ENCODE measurements at places on chromosomes 6 and 20.
A peak's percentile ranks its signal among the peaks of the same experiment; 100 is the strongest.

DNA sequence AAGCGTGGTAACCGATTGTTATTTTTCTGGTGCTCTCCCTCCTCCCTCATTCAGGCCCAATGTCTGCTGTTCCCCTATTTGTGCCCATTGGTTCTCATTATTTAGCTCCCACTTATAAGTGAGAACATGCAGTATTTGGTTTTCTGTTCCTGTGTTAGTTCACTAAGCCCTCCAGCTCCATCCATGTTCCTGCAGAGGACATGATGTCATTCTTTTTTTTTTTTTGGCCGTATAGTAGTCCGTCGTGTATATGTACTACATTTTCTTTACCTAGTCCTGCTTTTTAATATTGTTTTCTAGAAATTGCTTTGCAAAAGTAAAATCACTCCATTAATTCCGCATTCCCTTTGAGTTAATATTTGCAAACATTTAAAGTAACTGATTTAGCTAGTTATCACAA lies 23.1 kb downstream of the ZNF451 start:
- DNase-seq, result no peak

GRCh38 chr6:36817176-36817817 lies 21.9 kb downstream of the CPNE5 start:
- DNase-seq, result no peak

DNA sequence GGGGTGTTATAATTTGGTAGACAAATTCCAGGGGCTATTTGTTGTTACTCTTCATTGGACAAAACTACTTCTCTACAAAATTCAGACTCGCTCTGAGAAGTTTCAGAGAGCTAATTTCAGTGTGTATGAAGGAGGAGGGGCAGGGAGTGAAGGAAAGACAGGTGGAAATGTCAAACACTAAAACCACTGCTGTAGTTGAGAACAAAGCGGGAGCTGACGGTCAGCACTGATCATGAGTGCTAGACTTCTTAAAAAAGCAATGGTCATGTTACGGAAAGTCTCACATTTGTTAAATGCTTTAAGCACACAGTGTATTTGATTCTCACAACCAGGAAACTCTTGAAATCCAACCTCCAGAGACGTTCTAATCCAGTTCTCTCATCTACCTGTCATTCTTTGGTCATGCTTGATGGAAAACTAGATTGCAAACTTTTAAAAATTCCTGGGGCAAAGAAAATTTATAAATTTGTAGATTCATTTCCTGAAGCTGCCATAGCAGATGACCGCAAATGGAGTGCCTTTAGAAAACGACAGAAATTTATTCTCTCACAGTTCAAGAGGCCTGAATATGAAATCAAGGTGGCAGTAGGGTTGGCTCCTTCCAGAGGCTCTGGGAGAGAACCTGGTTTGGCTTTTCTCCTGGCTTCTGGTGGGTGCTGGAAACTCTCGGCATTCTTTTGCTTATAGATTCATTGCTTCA lies 100.7 kb upstream of the CARMIL1 start:
- DNase-seq, result no peak

DNA sequence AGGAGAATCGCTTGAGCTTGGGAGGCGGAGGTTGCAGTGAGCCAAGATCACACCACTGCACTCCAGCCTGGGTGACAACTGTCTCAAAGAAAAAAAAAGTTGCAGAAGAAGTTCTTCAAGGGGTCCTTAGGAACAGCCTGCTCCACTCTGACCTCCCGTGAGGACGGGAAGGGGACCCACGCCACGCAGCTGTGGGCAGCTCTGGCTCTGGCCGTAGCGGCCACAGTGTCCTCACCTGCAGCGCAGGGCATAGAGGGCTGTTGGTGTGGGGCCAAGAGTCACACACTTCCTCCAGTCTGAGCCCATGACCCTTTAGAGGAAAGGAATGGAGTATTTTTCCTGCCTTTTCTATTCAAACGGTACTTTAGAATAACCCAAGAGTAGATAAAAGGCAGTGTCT lies 5.4 kb downstream of the NTSR1 start:
- no peak for DNase-seq

DNA sequence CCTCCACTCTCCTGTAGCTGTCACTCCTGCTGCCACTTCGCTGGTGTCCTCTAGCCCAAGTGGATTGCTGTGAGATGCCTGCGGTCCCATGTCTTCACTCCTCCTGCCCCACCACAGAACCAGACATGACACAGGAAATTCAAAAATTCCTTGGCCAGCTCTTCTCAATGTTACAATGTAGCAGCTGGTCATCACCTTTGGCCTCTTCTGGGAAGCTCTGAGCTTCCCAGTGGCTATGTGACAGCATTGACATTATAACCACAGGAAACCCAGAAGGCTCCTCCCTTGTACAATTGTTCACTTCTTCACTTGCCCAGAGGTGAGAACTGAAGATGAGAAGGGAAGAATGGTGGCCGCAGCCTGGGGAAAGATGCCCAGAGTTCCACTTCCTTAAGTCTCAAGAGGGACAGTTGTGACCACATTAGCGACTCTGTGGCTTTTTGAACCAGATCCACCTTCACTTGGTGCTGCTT lies 76.1 kb upstream of the NAA20 start:
- no peak for DNase-seq

DNA sequence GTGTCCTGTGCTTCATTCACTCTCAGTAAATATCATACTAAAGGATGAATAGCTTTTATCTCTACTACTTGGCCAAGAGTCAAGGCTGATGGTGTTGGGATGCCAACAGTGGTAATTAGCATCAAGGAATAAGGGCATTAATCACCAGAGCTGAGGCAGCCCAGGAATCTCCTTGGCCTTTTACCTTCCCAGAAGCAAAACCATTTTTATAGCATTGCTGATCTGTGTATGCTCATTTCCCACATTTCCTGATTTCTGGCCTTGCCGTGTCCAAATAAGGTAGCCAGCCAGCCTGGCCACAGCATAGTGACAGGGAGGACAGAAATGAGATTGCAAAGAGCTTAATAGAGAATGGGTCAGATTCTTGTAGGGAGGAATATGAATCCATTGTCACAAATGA lies 76.7 kb upstream of the FOXO3 start:
- no peak for DNase-seq

GRCh38 chr6:166075925-166076324 lies 91.7 kb downstream of the TBXT start:
- no peak for DNase-seq

DNA sequence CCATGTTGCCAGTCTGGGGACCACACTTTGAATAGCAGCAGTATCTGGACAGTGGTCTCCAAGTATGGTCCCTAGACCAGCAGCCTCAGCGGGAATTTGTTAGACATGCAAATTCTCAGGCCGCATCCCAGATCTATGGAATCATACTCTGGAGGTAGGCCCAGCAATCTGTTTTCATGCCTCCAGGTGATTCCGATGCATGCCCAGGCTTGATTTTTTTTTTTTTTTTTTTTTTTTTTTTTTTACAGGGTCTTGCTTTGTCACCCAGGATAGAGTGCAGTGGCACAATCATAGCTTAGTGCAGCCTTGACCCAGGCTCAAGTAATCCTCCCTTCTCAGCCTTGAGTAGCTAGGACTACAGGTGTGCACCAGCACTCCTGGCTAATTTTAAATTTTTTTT lies 682 bp upstream of the SLA2 start:
- DNase-seq, result no peak

DNA sequence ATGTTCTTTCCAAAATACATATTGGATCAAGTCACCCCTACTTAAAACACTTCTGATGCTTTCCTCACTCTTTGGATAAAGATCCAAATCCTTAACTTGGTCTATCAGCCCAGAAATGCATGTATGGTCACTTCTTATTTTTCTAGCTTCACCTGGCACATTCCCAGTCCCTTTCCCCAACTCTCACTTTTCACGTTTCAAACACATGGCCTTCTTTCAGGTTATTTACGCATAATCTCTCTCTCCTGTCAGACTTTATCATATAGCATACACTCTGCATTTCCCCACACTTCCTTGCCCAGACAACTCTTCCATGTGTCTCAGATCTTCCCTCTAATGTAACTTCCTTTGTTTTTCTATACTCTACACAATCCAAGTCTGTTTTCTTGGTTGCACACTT lies 12.8 kb downstream of the PHIP start:
- DNase-seq, result no peak

DNA sequence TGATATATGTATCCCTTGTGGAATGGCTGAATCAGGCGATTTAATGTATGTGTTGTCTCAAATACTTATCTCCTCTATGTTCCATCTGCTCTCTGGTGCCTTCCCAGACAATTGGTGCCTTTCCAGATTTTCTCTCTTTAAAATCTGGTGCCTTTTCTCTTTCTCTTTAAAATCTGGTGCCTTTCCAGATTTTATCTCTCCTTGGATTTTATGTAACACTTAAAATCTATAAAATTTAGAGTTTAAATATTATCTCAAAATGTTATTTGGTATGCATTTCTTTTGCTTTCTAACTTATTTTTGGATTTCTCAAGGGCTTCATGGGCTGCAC lies 116.3 kb downstream of the KIF13A start:
- no peak for DNase-seq

DNA sequence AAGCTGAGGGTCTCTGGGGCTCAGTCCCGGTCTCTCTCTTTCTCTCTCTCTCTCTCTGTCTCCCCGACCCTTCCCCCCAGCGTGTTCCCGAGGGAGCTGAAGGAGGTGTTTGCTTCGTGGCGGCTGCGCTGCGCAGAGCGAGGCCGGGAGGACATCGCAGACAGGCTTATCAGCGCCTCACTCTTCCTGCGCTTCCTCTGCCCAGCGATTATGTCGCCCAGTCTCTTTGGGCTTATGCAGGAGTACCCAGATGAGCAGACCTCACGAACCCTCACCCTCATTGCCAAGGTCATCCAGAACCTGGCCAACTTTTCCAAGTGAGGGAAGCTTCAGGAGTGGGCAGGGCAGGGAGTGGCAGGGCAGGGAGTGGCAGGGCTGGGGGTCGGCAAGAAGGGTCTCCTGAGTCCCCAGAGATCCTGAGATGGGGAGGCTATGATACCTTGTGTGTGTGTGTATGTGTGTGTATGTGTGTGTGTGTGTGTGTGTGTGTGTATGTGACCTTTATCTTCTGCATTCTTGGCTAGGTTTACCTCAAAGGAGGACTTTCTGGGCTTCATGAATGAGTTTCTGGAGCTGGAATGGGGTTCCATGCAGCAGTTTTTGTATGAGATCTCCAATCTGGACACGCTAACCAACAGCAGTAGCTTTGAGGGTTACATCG lies 13.6 kb upstream of the ZBTB9 start:
- DNase-seq, result no peak

DNA sequence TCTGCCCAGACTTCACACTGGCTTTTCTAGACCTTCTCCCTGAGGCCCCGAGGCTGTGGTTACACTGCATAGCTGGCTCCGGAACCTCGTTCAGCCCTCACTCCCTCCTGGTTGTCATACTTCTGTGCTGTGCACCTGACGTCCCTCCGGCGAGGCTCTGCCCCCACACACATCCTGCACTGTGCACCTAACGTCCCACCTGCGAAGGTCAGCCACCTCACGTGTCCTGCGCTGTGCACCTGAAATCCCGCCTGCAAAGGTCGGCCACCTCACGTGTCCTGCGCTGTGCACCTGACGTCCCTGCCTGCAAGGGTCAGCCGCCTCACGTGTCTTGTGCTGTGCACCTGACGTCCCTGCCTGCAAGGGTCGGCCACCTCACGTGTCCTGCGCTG lies 111.0 kb upstream of the FRMD1 start:
- DNase-seq, result no peak

- DNase-seq, result no peak
Observed at GRCh38 chr6:109781001-109781400, 89.9 kb downstream of the FIG4 start.

- DNase-seq, result no peak
Observed at GRCh38 chr20:10662151-10662550, 11.6 kb downstream of the JAG1 start.

- no peak for DNase-seq
Observed at GRCh38 chr6:113396730-113397129, 460.4 kb upstream of the MARCKS start.

DNA sequence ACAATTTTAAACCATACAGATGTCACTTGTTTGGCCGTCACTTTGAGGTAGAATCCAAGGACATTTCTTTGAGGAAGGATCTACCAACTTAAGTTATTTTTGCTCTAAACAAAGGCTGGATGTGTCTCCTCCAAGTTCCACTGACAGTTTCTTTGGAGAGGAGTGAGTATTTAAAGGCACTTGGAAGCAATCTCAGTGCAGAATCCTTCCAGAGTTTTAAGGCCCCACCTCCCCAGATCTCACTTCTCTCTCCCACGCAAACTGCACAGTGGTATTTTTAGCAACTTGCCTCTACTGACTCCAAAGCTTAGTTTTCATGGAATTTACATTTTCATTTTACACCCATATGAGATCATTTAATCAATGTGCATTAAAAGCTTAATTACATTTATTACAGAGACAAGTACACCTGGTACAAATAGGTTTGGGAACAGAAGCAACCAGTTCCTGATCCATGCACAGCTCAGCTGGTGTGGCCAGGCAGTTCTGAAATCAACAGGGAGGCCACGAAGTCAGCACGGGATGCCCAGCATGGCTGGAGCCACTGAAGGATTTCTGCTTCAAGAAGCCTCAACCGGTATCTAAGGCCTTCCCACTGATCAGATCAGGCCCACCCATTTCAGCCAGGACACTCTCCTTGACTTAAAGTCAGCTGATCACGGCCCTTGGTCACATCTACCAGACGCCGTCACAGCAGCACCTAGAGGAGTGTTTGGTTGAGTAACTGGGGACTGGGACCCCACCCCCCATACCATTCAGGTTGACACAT lies 109.8 kb downstream of the SYCP2 start:
- DNase-seq, result no peak

- DNase-seq, result peak; percentile 88
Observed at GRCh38 chr6:35452183-35453090, at the start of gene FANCE. TSS of gene FANCE (plus strand) at chr6:35452338. CDS start at chr6:35452546, 208 bp downstream.

DNA sequence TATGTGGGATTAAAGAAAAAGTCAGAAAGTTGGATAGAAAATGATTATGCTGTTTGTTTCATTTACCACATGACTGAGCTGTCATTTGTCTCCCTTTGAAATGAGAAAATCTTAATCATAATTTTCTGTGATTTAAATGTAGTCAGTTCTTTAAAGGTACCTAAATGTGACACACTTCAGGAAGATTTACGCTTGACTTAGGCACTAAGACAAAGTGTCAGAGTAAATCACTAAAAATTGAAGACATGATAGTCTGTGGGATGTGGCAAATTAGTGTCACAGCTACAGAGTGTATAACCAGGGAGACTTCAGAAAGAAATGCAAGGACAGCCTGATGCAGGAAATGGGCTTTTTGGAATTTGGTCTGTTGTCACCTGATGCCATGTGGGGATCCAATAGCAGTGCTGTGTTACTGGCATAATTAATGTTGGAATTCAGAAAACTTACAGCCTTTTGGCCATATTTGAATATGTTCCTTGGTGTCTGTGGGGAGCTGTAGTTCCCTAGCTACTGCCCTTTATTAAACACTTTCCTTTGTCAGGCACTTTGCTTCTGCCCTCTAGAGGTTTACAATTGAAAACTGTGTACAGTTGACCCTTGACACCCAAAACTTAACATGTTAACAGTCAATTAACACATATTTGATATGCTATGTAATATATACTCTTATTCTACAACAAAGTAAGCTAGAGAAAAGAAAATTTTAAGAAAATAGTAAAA lies 493.8 kb downstream of the UTRN start:
- no peak for DNase-seq
